ENCODE measurements at places on chromosomes 13 and 19.

GRCh38 chr19:18453269-18454024 lies 15.5 kb upstream of the ISYNA1 start:
- no peak for DNase-seq

GRCh38 chr13:82947191-82947621 lies 935.1 kb downstream of the SLITRK1 start:
- DNase-seq: no peak

- DNase-seq: no peak
Measured at GRCh38 chr13:87859261-87859660, 188.1 kb downstream of the SLITRK5 start.

- DNase-seq: no peak
Measured at GRCh38 chr13:40653527-40654318, 12.7 kb downstream of the FOXO1 start.

DNA sequence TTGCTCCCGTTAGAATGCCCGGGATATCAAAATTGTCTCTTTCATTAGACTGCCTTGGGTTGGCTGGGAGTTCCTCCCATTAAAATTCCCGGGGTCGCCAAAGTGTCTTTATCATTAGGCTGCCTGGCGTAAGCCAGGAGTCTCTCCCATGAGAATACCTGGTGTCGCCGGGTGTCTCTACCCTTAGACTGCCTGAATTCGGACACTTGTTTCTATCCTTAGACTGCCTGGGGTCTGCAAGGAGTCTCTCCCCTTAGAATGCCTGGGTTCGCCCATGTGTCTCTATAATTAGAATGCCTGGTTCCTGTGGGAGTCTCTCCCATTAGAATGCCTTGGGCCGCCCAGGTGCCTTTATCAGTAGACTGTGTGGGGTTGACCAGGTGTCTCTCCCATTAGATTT lies 1538.2 kb downstream of the UQCRFS1 start:
- DNase-seq: no peak

- DNase-seq: peak; percentile 64
Measured at GRCh38 chr19:42295831-42296525, 6.0 kb upstream of the PRR19 start.

- DNase-seq: no peak
Measured at GRCh38 chr19:23983406-23983805, 68.7 kb downstream of the ZNF726 start.

DNA sequence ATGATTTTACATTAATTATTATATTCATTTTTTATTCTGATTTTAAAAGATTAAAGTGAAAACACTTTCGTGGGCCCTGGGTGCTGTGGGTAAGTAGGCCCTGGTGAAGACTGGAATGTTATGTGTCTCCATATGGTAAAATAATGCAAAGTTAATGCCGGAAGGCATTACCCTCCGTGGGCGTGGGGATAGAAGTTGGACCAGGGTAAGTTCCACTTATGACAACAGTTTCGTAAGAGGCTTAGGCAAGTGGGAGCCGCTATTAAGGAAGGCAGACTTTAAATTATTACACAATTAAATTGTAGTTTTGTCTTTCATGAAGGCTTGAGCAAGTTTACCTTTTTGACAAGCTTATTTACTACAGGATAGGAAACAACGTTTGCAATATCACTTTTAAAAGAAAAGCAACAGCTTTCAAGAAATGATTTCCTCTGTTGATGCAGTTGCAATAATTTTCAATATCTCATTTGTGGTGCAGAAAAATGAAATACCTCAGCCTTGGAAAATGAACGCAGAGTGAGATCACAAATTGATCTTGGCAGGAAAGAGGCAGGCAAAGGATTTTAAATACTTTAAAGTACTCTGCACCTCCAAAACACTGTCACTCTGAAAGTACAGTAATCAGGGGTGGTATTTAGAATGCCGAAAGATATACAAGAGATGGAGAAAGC lies 310.6 kb downstream of the DCT start:
- DNase-seq: no peak

GRCh38 chr19:18425515-18426415 lies 6.6 kb downstream of the SSBP4 start:
- no peak for DNase-seq

GRCh38 chr13:76668716-76669115 lies 217.5 kb downstream of the KCTD12 start:
- no peak for DNase-seq

- no peak for DNase-seq
Measured at GRCh38 chr13:59111751-59112171, 1052.0 kb downstream of the DIAPH3 start.

DNA sequence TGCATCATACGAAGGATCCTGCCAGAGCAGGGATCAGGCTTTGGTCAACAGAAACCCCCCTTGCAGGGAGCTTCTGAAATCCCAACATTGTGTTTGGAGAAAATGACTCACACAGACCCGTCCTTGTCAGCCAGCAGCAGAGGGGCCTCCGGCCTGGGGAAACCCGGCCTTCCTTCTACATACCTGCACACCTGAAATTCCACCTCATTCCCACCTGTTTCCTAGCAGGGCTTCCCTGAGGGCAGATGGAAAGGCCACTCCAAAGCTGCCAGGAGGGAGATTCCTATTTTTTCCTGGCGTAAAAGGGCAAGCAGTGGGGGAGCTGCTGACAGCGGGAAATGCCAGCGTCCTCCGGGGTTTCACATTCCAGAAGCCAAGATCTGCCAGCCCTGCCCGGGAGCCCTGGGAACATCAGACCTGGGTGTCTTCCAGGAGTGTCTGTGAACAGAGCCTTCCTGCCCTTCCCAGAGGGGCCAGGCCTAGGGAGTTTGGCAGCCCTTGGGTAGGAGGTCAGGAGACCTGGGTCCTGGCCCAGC lies 3.0 kb upstream of the IGFL1 start:
- no peak for DNase-seq

- no peak for DNase-seq
Measured at GRCh38 chr19:19443902-19444680, 38.6 kb downstream of the GATAD2A start.

DNA sequence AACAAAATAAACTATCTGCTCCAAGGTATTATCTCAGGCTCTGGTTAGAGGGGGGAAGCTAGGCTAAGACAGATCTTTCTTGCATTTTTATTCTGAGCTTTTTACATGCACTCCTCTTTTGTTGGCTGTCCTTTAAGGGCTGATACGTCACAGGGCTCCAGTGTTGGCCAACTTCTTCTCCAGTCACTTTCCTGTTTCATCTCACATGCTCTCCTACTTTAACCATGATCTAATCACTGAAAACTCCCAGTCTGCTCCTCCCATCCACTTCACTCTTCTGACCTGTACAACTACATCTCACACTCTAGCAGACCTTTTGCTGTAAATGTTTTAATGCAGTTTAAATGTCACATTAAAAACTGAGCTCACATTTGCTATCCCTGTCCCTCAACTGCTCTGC lies 510.0 kb upstream of the KLF12 start:
- DNase-seq: no peak

Data from activated CD8-positive, alpha-beta memory T cell treated with anti-CD3 and anti-CD28 coated beads for 48 hours (primary cell).